ENCODE measurements at places on chromosomes 16 and 17. TPM values are rescaled to one million over a fixed set of nuclear protein-coding genes. Genes with fewer than 3 reads are reported as not detected.

TBC1D3D gene
- polyA plus RNA-seq: not detected

CDR2L gene
- polyA plus RNA-seq: not detected

CFAP97D1 gene
- polyA plus RNA-seq: not detected

AANAT gene
- not detected for polyA plus RNA-seq

HOXB3 gene
- polyA plus RNA-seq: not detected

ASB16 gene
- 0.14 TPM for polyA plus RNA-seq

TBC1D3I gene
- polyA plus RNA-seq: not detected

MYADML2 gene
- polyA plus RNA-seq: not detected

KRT12 gene
- polyA plus RNA-seq: not detected

TMIGD1 gene
- not detected for polyA plus RNA-seq

EFCAB13 gene
- polyA plus RNA-seq: 0.68 TPM

CHST5 gene
- not detected for polyA plus RNA-seq

EPX gene
- not detected for polyA plus RNA-seq

VTN gene
- polyA plus RNA-seq: not detected

GNAO1 gene
- not detected for polyA plus RNA-seq

All from CD4-positive, alpha-beta memory T cell (primary cell).